Nasal cavity respiratory epithelium epithelial cell of viscerocranial mucosa (primary cell): ENCODE measurements at places on chromosomes 7 and 10. TPM values are rescaled to one million over a fixed set of nuclear protein-coding genes. Genes with fewer than 3 reads are reported as not detected.

The LRRC17 gene
- total RNA-seq = 0.28 and 0.68 TPM in 2 replicates

The ACTL6B gene
- total RNA-seq = not detected in 2 replicates

The TFPI2 gene
- 1.7 and 5.8 TPM in 2 replicates for total RNA-seq

The ZNF248 gene
- total RNA-seq = 7.5 and 10.3 TPM in 2 replicates

The ETV1 gene
- total RNA-seq = 0.14 and 0.68 TPM in 2 replicates

The MYO3A gene
- not detected in 2 replicates for total RNA-seq

The OGDH gene
- total RNA-seq = 73.8 and 145 TPM in 2 replicates

The GPR158 gene
- total RNA-seq = not detected in 2 replicates
